ENCODE measurements at places on chromosomes 7 and 10.

DNA sequence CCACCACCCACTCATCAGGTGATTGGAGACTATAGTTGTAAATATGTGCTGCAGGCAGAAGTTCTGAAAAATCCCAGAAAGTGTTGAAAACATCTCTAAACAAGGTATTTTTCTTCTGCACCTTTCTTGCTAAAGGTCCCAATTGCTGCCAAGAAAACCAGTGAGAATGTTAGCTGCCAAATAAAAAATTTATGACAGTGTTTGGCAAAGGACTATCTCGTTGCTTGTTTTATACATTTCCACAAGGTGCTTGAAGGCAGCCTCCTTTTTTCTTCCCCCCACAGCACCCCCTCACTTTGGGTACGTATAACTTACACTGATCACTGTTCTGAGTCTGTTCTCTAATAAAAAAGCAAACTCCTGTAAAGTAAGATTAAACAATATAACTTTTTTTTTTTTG, 158.6 kb upstream of the TCF7L2 start:
- no peak for DNase-seq

DNA sequence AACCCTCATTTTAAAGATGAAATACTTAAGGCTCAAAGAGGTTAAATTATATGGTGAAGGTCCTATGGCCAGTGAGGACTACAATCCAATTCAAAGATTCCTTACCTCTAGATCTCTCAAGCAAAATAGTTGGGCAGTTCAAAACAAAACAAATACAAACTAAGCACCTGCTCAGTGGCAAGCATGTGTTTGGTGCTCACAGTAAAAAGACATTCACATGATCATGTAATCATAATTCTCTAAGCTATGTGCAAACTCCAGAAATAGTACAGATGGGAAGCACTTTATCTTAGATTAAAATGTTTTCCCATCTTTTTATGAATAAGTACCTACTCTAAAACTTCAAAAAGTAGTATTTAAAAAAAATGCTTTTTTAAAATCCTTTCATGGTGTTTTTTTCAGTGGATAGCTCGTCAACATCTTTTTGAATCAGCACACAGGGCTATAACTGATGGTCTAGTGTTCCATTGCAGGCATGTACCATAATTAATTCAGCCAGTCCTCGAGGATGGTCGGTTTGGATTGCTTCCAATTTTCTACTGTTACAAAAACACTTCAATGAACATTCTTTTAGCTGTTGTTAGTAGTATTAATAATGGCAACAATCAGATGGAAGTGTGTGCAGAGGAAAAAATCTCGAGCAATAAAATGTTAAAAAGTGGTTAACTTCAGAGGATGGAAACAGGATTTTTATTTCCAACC, 58.4 kb downstream of the CHCHD3 start:
- DNase-seq = no peak

- no peak for DNase-seq
These were observed 62.6 kb upstream of the HECTD2 start for GRCh38 chr10:91347529-91347928.

GRCh38 chr10:121245754-121246153, 352.5 kb downstream of the FGFR2 start:
- no peak for DNase-seq

DNA sequence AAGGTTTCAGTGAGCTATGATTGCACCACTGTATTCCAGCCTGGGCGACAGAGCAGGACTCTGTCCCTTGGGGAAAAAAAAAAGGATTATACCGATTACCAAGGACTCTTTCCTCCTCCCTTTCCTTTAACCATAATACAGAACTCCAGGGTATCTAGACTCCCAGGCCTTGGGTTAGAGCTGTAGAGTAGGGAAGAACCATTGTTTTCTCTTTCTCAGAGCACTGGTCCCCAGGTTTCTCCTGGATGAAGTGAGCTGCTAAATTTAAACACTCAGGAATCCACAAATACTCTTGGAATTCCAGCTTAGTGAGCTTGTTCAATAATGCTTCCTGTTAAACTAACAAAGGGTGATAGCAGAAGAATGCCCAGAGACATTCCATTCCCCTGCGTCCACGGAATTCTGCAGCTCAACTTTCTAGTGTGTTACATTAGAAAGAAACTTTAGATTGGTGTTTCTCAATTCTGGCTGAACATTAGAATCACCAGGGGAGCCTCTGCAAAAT, 14.6 kb upstream of the RPEL1 start:
- no peak for DNase-seq

DNA sequence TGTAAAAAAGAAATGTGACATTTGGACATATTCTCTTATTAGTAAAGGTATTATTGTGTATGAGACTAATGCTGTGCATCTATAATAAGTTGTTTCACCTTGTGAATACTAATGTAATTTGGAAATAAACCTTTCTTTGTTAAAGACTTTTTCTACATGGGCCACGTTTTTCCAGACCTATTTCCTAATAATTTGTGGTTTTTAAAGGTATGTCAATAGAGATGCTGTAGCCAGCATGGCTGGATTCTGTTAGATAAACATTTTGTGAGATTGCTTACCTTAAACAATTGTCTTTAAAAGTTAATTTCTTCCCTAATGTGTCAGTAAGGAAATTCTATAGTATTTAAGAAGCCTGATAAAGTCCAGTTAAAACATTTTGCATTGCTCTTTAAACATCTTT, 56.0 kb downstream of the KAT6B start:
- no peak for DNase-seq

GRCh38 chr7:158358926-158359645, 228.5 kb downstream of the PTPRN2 start:
- no peak for DNase-seq

DNA sequence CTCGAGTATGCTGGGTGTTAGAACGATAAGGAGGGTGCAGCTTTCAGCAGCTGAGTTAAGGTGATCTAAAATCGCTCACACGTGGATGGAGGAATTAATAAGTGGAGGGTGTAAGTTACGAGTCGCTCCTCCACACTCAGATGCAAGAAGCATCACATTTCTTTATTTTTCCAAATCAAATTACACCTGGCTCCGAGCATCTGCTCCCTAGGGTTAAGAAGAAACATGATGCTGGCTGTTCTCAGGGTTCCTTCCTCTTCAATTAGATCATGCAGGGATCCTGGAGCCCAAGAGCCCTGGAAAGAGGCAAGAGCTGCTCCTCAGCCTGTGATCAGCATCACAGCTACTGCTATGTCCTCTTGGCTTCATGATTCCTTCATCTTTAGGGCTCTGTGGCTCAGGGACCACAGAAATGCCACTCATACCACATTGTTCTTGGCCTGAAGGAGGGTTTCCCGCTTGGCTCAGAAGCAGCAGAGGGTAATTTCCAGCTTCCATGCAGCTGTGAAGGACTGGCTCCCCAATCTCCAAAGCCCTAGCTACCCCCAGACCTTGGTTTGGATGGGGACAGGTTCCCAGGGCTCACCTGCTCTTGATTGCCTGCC, 235.9 kb upstream of the ZNF32 start:
- no peak for DNase-seq

DNA sequence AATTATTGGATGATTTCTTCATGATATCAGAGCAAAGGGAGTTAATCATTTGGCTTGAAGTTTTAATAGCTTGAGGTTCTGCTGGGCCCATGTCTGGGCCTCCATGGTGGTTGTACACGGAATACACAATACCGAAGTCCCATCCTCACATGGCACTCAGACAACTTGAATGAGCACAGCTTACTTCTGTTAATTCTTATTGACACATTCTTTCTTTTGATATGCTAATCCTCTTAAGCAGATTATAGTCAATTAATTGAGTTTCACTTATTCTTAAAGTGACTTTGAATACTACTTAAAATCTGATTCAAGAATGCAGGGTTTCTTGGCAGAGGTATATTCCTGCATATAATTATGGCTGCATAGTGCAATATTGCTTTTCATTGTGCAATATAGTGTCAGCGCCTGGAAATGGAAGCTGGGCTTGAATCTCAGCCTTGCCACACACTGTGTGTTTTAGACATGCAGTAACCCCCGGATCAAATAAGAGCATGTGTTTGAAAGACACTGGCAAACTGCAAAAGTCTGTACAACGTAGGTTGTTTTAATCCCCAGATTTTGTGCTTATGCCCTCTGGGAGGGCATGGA, 543.5 kb upstream of the ADARB2 start:
- no peak for DNase-seq

DNA sequence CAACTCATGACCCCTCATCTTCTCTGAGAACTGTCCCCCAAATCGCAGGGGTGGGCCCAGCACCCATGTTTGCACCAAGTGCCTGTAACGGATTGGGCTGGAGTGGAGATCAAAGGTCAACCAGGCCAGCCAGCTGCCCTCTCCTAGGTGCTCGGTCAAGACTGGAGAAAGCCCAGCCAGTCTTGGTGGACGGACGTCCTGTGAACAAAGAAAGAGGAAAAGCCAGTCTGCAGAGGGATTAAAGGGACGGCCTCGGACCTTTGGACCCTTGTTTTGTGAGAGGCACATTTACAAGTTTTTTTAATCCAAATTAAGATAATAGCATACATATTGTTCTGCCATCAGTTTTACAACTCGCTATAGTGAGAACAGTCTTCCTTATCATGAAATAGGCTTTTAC, 31.7 kb upstream of the GALNTL5 start:
- DNase-seq = no peak

DNA sequence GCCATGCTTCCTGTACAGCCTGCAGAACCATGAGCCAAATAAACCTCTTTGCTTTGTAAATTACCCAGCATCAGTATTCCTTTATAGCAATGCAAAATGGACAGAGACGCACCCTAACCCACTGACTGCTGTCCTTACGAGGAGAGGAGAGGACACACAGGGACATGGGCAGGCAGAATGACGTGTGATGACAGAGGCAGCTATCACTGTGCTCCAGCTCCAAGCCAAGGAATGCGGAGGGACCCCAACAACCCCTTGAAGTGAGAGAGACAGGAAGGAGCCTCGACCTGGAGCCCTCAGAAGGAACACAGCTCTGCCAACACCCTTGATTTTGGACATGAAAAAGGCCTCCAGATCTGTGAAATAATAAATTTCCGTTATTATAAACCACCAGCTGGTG, 46.6 kb upstream of the EBF3 start:
- DNase-seq = no peak

DNA sequence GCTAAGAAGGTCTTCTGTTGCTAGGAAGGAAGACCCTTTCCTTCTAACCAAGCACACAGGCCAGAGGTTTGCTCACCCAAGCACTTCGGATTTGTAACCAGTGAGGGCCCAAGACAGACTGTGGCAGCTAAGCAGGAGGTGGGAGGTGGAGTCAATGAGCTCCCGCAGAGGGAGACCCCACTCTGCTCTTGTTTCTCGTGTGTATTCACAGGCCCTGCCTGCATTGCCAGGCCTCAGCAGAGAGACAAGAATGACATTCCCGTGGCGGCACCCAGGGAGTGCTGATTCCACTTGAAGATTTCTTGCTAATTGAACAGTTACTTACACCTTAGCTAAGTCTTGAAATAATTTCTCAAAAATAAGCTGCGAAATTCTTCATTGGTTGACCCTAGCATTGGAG, 13.4 kb downstream of the PKD1L1 start:
- no peak for DNase-seq

GRCh38 chr7:271266-272107, 18.5 kb upstream of the FOXL3 start:
- DNase-seq = no peak

GRCh38 chr7:152600266-152600665, 75.7 kb downstream of the XRCC2 start:
- no peak for DNase-seq

DNA sequence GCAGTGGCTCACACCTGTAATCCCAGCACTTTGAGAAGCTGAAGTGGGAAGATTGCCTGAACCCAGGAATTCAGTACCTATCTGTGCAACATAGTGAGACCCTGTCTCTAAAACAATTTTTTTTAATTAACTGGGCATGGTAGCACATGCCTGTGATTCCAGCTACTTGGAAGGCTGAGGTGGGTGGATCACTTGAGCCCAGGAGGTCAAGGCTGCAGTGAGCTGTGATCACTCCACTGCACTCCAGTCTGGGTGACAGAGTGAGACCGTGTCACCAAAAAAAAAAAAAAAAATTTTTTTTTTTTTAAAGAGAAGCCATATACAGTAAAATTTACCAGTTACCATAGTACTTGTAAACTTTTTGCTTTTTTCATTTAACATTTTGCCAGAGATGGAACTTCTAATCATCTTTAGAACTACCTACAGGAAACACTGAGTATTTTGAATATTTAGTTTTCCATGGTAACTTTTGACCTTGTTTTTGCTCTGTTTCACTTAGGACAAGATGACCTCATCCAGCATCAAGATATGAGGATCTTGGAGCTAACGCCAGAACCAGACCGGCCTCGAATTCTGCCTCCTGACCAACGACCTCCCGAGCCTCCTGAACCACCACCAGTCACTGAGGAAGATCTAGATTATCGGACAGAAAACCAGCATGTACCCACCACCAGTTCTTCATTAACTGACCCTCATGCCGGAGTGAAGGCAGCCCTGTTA, 40.6 kb downstream of the MPLKIP start:
- DNase-seq = no peak

DNA sequence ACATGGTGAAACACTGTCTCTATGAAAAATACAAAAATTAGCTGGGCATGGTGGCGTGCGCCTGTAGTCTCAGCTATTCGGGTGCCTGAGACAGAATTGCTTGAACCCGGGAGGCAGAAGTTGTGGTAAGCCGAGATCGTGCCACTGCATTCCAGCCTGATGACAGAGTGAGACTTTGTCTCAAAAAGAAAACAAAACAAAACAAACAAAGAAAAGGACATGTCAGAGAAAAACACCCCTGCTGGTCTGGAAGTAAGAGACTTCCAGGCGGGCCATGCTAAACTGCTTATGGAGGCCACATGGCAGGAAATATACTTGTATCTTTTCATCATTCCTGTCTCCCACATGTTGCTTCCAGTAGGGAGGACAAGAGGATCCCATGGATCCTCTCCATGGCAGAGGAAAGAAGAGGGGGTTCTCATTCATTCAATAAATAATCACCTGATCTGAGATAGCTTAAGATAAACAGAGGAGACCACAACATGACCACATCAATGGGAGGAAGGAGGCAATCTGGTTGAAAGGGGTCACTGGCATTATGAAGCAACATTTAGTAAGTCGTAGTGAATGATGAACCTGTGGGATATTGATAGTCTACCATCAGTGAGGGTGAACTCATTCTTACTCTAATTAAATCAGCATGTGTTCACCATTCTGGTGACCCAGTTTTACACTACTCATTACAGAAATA, 60.5 kb upstream of the ZNF138 start:
- no peak for DNase-seq

GRCh38 chr10:97640868-97641811, 669 bp downstream of the PI4K2A start:
- peak; percentile 33 for DNase-seq

- DNase-seq = no peak
These were observed 269.1 kb downstream of the PTPRN2 start for GRCh38 chr7:158318511-158318913.

DNA sequence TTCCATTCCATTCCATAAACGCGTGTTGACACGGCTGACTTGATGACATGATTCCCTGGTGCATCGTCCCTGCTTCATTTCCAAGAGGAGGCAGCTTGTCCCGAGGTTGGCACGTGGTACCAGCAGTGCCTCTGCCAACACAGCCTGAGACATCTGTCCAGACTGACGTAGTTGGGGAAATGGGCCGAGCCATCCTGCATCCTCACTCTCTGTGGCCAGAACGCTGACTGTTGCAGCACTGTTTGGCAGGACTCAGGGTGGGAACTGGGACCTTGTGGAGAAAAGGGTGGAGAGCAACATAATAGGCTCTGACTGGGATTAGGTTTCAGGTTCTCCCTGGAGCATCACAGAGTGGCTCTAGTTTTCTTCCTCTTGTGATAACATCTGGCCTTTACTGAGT, 118.6 kb upstream of the BTBD16 start:
- no peak for DNase-seq

Data from CD4-positive, alpha-beta T cell treated with Interleukin-4 for 1 hour (primary cell).